ENCODE measurements at places on chromosomes 11 and 22.

- DNase-seq: no peak
These were observed 33.8 kb downstream of the CASP4 start for GRCh38 chr11:104934594-104934993.

DNA sequence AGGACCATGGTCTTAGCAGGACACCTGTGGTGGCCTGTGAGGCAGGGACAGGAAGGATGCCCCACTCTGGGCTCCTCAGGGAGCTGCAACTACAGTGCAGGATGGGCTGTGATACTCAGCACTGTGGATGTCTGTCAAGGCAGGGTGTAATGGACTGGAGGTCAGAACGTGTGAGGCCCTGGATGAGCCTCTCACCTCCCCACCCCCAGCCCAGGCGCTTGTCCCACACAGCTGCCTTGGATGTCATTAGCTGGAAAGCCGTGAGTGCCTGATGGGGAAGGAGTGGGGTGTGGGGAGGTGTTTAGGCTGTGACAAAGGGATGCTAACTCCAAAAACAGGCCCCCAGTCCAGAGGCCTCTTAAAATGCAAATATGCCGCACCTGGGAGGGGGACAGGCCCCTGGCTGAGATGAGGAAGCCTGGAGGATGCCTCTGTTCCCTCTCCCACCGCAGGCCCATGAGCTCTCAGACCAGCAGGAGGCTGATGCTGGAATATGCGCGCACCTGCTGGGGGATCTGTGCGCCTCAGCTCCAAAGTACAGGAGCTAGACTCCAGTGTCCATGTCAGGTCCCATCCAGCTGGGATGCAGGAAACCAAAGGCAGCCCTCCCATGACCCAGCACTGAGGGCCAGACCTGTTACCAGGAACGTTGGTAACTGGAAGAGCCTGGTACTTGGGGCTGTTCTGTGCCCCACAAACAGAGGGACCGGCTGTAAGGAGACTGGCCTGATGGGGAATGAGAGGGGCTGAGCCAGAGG is 25.1 kb downstream of the RSPH14 start:
- no peak for DNase-seq

DNA sequence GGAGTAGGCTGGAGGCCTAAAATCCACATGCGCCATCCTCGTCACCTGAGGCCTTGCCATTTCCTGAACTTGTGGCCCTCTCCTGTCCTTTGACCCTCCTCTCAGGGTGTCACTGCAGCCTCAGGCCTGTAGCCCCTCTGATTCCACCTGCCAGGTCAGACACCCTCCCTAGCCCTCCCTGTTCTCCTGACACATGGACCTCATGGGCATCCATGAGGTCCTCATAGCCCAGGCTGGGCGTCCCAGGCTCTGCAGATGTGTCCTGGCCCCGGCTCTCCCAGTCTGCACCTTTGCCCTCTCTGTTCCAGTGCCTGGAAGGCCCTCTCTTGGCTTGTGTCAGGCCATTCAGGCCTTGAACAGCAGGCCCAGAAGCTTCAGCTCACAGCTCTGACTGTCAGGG is 15.8 kb downstream of the RAB36 start:
- DNase-seq: no peak

DNA sequence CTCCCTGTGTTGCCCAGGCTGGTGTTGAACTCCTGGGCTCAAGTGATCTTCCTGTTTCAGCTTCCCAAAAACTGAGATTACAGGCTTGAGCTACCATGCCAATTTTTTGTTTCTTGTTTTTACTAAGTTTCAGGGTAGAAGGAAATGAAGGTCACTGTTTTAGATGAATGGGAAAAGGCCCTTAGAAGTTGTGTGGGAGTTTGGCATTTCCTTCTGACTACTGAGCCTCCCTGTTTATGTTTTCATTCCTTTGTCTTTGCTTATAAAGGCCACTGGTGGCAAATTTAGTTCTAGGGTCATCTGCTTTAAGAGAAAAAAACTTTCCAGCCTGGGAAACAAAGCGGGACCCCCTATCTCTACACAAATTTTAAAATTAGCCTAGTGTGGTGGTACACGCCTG is 22.1 kb downstream of the SRPRA start:
- DNase-seq: no peak

DNA sequence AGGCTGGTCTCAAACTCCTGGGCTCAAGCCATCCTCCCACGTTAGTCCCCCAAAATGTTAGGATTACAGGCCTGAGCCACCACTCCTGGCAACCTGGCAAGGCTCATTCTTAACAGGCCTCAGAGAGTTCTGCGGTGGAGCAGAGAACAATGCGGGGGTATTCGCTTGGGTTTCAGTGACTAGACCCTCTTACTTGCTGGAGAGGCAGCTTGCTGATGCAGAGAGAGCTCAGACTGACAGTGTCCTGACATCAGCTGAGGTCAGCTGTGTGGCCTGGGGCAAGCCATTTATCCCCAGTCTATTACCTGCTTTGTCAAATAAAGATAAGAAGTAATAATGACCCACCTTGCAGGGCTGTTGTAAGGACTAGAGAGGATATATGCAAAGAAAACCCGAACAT is 40.3 kb upstream of the DMC1 start:
- no peak for DNase-seq

DNA sequence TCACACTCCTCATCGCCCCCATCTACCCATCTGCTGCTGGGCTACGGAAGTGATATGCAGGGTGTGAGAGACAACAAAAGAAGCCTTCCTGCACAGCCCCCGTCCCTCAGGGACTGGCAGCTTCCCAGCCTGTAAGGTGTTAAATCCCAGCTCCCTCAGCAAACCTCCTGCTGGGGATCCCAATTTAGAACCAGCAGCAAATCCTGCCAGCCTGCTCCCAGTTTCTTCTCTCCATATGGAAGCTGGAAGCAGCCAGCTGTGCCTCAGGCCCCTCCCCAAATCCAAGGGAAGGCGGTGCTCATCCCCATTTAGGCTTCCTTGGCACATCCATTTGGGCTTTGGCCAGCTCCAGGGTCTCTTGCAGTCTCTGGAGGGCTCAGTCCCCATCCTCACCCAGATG is 47.5 kb downstream of the PAMR1 start:
- DNase-seq: no peak

- no peak for DNase-seq
These were observed 5.1 kb upstream of the RPS3 start for GRCh38 chr11:75394085-75394840.

- DNase-seq: no peak
These were observed 2.3 kb downstream of the GAL3ST1 start for GRCh38 chr22:30572210-30572609.

- no peak for DNase-seq
These were observed 44.4 kb downstream of the NAT10 start for GRCh38 chr11:34149786-34150185.

- no peak for DNase-seq
These were observed 52.1 kb downstream of the MYH9 start for GRCh38 chr22:36335621-36336020.

DNA sequence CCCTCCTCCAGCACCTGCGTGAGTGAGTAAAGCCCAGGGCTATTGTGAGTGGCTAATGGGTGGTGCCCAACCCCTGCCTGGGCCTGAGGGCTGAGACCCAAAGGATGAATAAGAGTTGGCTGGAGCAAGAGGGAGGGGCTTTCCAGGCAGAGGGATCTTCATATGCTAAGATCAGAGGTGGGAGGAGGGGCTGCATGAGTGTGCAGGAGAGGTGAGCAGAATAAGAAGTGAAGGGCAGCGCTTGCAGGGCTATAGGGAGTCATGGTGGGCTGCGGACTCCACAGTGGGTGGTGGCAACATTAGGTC is 3.9 kb downstream of the EMID1 start:
- DNase-seq: no peak

DNA sequence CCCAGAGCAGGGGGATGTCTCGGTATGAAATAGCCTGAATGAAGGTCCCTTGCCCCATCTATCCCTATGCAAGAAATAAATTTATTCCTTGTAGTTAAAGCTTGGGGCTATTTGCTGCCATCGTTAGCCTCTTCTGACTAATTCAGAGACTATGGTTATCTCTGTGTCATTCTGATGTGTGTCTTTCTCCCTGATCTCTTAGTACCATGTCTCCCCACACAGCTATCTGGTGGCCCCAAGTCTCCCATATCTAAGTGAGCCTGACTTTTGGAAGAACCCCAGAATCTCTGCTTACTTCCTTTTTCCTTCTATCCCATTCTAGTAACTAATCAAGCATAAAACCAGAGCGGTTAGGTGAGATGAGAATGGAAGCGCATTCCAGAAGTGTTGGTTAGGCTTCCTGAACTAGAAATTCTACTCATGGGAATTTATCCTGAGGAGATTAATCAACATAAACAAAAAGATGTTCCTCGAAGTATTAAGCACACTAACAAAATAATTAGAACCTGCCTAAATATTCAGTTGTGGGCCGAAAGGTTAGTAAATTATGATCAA is 71.4 kb upstream of the BMAL1 start:
- no peak for DNase-seq

DNA sequence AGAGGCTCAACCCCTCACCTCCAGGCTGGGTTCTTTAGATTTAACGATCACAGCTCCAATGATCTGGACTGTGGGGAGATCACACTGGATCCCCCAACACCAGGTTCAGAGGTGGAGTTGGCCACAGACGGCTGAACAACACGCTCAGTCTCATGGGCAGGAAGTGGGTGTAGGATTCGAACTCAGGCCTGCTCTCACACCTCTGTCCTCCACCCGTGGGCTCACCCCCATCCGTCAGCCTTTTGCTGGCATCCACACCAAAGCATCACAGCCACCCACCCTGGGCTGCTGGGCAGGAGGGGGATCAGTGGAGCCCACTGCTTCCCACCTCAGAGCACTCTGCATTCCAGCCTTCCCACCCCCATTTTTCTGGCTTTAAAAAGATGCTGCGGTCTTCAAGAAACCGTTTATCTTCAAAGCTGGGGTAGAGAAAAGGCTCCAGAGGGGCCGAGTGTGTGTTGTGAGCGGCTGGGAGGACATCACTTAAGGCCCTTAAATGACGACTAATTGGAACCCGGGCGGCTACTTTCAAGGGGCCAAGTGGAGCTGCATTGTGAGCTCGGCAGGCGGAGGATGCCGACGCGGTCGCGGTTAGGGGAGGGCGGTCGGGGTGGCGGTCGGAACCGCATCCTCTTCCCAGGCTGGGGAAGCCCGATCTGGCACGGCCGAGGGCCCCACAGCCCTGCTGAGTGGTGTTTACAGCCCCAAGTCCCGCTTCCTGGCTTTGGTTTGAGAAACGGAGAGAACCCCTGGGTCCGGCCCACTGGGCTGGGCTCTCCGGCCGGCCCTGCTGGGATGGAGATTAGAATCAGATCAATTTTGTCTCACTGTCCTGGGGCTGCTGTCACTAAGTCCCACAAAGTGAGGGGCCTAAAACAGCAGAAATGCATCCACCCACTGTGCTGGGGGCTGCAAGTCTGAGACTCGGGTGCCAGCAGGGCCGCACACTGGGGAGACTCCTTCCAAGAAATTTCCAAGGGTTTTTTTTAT is 15.9 kb upstream of the FGF3 start:
- no peak for DNase-seq

DNA sequence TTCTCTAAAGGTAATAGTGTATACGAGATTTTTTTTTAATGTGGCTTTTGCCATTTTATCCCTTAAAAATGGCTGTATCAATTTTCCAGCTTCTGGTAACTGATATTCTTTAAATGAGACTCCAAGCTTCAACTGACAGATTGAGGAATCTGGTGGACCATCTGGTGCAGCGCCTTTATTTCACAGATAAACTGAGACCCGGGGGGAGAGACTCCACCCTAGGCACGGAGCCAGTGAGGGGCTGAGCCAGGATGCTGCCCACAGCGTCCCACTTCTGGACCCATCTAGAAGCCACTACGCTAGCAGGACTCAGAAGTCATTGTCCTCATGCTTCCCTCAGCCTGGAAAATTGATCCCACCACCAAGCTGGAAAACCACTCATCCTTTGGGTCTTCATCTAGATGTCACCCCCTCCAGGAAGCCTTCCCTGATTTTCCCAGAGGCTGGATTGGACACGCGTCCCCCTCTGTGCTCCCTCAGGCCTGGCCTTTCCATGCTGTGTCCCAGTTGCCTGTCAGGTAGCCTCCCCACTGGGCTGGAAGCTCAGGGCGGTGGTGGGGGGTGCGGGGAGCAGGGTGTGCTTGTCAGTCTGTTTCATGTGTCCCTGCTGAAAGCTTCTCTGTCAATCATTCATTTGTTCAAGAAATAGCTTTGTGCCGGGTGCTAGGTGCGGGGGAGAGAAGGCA is 12.3 kb upstream of the CD5 start:
- DNase-seq: no peak

DNA sequence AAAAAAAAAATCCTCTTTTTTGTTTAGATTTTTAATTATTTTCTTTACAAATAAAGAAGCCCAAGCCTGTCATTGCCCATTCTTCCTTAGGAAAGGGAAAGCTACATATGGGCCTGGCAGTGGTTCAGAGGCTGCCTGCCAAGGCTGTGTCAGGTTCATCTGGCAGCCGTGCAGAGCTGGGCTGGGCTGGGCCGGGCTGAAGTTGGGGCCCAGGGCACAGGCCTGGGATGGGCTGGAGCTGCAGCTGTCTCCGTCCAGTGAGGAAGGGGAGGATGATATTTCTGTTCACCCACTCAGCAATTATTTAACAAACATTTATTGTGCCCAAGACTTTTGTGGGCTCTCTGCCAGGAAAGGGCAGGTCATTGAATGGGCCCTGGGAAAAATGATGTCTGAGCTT is 4.6 kb downstream of the PRR5L start:
- DNase-seq: no peak

DNA sequence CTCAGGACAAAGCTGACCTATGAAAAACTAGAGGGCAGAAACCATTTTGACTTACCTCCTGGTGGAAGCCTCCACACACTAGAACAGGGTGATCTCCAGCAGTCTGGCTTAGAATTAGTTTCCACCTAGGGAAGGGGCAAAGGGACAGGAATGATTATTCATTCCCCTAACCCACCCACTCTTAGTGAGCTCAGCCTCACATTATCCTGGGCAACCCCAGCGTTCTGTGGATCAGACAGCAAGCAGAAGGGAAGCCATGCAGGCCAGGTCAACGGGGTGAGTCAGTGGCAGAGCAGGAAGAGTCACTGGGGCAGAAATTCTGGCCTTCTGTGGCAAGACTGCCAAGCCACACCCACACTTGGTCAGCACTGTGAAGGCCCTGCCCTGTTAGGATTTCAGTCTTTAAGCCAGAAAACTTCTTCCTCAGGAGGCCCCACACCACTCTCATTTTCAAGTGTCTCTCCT is 10.5 kb downstream of the NUMA1 start:
- DNase-seq: no peak

GRCh38 chr11:72329526-72329925 is 85.5 kb upstream of the PHOX2A start:
- no peak for DNase-seq

DNA sequence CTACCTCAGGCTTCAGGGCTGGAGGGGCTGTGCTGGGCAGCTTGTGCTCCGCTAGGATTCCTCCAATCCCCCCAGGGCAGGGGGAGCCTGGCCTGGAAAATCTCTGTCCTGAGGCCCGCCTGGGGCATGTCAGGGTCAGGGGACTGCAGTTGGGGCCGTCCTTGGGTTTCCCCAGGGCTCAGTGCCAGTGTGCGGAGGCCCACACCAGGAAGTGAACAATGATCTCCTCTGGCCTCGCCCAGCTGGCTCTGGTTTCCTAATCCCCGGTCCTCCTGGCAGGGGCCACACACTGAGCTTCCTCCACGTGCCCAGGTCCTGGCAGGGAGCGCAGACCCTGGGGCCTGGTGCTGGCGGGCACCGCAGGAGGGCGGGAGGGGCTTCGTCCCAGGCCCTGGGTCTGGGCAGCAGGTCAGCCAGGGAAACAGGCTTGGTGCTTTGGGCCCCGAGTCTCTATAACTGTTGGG is 1.4 kb upstream of the MUC2 start:
- DNase-seq: no peak

- DNase-seq: no peak
These were observed 22.5 kb downstream of the PISD start for GRCh38 chr22:31639436-31640039.

- no peak for DNase-seq
These were observed 3.9 kb downstream of the DBX1 start for GRCh38 chr11:20156280-20156875.

GRCh38 chr11:126464796-126465195 is 109.3 kb downstream of the ST3GAL4 start:
- DNase-seq: no peak
